AG10803 (cell line): ENCODE measurements at places on chromosomes 1 and 21.

DNA sequence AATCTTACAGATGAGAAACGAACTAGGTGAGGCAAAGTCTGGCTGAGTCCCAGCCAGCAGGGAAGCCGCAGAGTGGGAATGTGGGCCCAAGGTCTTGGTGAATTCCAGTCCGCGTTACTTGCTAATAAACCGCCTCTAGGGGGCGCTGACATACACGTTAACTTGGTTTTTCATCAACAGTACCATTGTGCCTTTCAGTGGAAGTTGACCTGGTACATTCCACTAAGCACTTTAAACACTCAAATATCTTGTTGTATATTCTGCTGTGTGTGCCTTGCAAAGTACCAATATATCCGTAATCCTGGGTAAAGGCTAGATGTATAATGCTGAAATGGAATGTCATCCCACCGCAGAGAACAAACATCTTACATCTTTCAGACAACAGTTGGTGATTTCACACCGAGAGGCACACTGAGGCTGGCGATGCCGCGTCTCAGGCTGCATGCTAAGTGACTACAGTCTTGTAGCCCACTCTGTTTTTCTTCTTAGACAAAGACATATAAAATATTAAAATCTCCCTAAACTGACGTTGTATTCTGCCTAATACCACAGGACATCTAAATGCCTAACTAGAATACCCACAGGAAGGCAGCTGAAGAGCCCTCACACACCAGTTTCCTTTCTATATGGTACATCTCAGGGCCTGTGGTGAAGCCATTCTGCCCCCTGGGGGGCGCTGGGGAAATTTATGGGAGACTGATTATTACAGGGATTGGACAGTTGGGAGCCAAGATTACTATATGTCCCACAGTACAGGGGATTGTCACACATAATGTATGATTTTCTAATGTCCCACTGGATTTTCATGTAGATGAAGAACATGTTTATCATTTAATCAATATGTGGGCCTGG lies 49.2 kb upstream of the C1orf198 start:
- DNase-seq = peak; percentile 57

DNA sequence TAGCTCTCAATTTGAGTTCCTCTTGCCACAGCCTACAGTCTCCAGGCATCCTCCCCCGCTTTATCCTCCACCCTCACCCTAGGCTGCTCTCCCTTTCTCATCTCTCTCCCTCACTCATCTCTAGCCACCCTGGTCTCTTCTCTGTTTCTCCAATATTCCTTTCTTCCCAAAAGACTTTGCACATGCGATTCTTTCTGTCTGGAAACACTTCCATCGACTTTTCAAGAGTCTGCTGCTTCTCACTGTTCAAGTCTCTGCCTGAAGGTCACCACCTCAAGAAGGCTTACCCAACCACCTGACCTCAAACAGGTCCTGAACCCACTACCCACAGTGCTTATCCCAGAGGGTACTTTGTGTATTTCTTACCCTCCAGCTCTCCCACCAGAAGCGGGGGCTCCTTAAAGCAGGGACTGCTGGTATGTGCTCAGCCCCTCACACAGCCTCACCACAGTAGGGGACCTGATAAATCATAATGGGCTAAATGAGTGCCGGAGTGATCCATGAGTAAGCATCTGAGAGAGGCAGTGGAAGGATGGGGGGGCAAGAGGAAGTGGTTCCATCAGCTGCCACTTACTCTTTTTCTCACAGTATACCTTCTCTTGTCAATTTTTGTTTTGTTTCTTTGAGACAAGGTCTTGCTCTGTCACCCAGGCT lies 14.3 kb upstream of the KRTAP19-8 start:
- DNase-seq = no peak

- DNase-seq = peak; percentile 67
These were observed 99.1 kb downstream of the MT1HL1 start for GRCh38 chr1:236904892-236905741.

- no peak for DNase-seq
These were observed 85.5 kb downstream of the NGF start for GRCh38 chr1:115252585-115252984.

GRCh38 chr1:232260045-232260444 lies 369.9 kb downstream of the SIPA1L2 start:
- no peak for DNase-seq

GRCh38 chr1:20486457-20487235 lies 636 bp upstream of the CAMK2N1 start:
- DNase-seq = peak; percentile 44

DNA sequence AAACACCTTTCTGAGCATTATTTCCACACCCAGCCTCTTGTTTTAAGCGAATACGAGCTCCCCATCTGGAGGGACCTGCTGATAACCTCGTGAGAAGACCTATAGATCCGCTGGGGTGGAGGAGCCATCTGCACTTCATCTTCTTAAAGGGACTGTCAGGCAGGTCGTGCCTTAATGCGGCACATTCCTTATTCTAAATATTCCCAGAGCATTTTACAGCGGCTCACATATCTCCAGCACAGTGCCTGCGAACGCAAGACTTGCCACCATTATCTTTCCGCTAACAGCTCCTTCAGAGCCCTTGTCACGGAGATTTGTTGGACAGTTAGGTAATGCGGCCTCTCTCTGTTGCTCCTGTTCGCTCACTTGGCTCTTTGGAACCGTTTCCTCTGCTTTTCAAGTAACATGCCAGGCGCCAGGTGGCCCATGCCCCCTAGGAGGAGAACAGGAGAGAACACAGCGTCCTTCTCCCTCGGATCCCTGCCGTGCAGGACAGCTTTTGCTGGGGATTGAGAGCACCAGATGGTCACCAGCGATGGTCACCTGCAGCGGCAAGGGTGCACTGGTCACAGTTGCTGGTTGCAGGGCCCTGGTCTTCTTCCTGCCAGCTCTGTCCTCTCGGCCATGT lies 162.4 kb downstream of the PGBD5 start:
- DNase-seq = no peak

DNA sequence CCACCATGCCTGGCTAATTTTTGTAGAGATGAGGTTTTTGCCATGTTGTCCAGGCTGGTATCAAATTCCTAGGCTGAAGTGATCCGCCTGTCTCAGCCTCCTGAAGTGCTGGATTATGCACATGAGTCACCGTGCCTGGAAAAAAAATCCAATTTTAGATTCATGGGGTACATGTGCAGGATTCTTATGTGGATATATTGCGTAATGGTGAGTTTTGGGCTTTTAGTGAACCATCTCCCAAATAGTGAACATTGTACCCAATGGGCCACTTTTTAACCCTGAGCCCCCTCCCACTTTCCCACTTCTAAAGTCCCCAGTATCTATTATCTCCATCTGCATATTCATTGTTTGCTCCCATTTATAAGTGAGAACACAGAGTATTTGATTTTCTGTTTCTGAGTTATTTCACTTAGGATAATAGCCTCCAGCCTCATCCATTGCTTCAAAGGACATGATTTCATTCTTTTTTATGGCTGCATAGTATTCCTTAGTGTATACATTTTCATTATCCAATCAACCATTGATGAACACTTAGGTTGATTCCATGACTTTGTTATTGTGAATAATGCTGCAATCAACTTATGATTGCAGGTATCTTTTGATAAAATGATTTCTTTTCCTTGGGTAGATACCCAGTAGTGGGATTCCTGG lies 104.4 kb downstream of the MAP3K21 start:
- DNase-seq = no peak

DNA sequence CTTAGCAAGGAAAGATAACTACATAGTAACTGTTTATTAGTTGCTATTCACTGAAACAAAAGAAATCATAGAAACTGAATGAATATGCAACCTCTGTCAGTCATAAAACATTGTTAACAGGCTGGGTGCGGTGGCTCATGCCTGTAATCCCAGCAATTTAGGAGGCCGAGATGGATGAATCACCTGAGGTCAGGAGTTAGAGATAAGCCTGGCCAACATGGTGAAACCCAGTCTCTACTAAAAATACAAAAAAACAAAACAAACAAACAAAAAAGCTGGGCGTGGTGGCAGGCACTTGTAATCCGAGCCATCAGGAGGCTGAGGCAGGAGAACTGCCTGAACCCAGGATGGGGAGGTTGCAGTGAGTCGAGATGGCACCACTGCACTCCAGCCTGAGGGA lies 44.1 kb downstream of the CRB1 start:
- DNase-seq = no peak

DNA sequence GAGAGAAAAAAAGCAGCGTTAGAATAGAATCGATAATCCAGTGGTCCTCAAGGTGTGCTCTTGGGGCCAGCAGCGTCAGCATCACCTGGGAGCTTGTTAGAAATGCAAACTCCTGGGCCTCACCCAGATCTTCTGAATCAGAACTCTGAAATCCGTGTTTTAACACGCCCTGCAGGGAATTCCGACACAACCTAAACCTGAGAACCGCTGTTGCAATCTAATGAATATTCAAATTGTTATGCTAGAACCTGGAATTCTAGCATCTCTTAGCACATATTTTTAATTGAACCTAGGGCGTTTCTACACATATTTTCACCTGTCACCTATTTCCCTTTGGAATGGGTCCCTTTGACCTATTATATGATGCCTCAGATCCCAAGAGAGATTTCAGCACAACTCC lies 175.7 kb downstream of the PSMG1 start:
- DNase-seq = no peak

DNA sequence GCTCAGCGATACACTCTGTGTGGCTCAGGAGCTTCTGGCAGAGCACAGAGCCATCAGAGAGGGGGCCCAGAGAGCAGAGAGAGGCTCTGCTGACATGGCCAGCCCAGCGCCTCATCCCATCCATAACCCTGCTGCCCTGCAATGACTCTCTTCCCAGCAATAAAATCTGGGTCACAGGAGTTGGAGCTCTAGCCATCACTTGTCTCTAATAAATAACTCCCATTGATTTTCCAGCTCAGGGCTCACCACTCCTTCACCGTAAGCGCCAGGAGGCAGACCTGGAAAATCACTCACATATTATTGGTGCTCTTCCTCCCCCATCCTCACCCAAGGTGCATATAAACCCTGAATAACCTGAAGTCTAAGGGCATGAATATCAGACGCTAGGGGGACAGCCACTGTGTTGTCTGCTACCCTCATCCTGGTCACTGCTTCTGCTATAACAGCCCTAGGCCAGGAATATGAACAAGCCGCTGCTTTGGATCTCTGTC lies at the start of gene APCS:
APCS (plus strand) TSS at position 366 of the 491 bp plus-strand sequence; CDS start at position 462, 96 bp downstream.
- DNase-seq = no peak

DNA sequence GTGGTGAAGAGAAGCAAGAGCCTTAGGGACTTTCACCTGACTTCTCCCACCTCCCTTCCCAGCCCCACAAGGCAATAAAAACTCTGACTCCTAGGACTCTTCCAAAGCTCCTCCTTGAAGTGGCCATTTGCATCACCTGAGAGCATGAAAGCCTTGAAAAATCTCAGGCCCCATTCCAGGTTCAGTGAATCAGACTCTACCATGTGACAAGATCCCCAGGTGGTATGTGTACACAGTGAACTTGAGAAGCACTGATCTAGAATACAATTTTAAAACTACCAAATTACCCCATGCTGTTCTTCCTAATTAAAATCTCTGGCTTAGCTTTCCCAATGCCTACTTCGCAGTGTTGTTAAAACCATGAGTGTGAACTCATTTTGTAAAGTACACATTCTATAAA lies 195.1 kb upstream of the SAMSN1 start:
- DNase-seq = no peak

- DNase-seq = peak; percentile 9
These were observed 738 bp downstream of the CAMK1G start for GRCh38 chr1:209584231-209584672.

DNA sequence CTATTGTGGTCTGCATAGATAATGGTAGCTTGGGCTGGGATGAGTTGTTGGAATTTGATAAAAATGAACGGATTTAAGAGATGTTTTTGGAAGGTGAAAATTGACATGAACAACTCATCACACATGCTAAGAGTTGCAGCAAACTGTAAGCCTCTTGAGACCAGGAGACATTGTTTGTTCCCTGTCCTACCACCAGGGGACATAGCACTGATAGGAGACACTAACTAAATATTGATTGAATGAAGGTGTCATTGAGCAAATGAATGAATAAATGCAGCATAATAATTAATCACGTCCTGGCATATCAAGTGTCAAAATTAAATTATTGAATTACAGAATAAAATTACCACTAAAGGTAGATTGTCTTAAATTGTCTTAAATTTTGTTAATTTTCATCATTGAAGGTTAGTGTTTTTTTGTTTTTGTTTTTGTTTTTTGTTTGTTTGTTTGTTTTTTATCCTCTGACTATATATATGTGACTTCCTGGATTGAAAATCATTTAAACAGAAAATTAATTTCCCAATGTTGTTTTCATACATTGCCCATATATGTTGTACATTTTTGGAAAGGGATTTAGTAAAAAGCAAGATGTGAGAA lies 285.3 kb upstream of the C1orf105 start:
- no peak for DNase-seq

GRCh38 chr1:64499011-64499410 lies 29.1 kb downstream of the CACHD1 start:
- no peak for DNase-seq
